ENCODE measurements at places on chromosomes 1 and 21. TPM values are rescaled to one million over a fixed set of nuclear protein-coding genes. Genes with fewer than 3 reads are reported as not detected.

- DNase-seq, result no peak
These were observed 815.6 kb upstream of the NEGR1 start for GRCh38 chr1:73097917-73098316.

DNA sequence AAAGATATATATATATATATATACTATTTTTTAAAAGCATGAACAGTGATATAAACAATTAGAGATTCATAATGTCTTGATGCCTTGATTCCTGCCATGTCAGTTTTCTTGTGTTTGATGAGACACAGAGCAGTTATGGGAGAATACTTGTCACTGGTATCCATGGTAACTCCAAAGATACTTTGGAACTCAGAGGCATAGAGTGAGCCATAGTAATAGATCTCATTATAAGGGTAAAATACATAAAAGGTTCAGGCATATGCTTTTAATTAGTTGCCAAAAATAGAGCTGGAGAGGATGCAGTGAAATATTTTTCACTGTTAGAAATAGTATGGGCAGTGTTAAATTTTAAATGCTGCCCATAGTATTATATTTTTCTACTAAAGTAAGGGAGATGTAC, 134.1 kb downstream of the SYT14 start:
- no peak for DNase-seq

GRCh38 chr1:218661411-218661810, 316.3 kb downstream of the TGFB2 start:
- no peak for DNase-seq

GRCh38 chr21:38361324-38361723, 104.5 kb downstream of the KCNJ15 start:
- no peak for DNase-seq

DNA sequence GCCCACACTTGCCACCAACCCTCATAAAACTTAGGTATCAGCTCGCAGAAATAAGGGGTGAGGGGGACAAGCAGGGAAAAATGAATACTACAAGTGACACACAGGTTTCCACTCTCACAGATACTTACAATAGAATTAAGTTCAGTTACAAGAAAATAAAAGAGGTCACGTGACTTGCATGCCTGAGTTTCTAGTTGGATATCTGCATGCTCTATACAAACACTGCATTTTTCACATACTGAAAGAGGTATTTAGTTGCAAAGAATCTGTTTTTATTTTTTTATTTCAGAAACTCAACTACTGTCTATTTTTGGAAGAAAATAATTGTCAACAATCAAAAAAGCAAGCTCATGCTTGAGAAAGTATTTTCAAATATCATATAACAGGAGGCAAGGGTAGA, 43.5 kb downstream of the DPYD start:
- no peak for DNase-seq

DNA sequence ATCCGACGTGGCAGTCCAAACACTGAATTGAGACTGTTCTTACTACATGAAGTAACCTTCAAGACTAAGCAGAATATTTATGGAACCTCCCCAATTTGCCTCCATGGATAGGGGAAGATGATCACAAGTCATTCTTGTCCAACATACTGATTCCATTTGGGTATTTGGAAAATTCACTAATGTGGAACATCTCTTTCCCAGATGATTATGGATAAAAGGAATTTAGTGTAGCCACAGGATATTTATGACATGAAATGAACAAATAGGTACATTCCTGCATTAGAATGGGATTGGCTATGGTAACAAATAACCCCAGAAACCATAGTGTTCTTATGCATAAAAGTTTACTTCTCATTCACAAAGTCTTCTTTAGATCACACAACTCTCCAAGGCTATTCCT, 40.2 kb upstream of the SGIP1 start:
- no peak for DNase-seq

GRCh38 chr1:241810769-241811405, 37.1 kb upstream of the EXO1 start:
- no peak for DNase-seq

GRCh38 chr21:41189150-41189745, 21.3 kb downstream of the BACE2 start:
- DNase-seq, result no peak

GRCh38 chr1:156491151-156491949, 9.2 kb downstream of the MEF2D start:
- no peak for DNase-seq

DNA sequence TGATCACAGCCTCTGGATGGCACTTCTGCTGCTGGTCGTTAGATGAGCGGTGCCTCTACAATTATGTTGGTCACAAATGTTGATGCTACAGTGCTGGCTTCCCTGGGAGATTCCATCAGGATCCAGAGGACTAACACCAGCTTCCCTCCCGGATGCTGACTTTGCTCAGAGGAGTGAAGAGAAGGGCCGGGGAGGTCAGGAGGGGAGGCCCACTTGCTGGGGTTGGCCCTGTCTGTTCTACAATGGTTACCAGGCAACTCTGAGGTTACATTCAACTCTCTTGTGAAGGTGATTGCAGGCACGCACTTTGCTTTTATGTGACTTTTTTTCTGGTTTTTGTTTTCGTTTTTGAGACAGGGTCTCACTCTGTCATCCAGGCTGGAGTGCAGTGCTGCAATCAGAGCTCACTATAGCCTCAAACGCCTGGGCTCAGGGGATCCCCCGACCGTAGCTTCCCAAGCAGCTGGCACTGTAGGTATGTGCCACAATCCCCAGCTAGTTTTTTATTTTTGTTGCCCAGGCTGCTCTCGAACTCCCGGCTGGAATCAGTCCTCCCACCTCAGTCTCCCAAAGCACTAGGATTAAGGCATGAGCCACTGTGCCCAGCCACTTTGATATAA, 112.5 kb downstream of the ADSS2 start:
- DNase-seq, result no peak

- no peak for DNase-seq
These were observed 37.5 kb downstream of the TRAPPC10 start for GRCh38 chr21:44049606-44050005.

DNA sequence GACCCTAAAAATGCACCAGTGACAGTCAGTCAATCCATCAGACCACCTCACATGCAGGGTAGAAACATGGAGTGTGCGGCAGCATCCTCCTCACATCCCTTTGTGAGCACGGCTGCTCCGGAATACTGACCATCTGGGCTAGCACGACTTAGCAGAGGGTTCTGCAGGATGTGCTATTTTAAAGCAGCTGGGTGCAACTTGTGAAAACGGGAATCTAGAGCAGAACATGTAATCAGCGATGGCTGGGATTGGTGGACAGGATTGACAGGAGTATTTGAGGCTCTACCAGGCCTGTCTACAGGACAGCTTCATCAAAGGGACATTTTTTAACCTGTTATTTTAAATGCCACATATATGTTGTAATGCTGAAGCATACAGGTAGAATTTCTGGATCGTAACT, 16.8 kb upstream of the PLEKHM2 start:
- no peak for DNase-seq

DNA sequence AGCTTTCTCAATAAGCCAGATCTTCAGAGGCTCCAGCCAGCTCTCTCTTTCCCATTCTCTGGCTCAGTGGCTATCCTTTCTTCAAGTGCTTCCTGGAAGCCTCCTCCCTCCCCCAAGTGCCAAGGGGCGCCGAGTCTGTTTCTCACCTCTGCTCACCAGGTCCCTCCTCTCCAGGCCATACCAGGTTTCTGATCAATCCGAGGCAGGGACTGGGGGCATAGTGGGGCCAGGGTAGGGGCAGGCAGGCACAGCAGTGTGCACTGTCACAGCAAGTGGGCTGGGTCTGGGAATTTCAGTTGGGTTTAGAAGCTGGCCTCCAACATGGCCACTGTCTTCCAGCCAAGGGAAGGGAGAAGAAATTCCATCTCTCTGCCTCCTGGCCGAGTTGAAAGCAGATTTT, 56.5 kb downstream of the NAV1 start:
- no peak for DNase-seq

DNA sequence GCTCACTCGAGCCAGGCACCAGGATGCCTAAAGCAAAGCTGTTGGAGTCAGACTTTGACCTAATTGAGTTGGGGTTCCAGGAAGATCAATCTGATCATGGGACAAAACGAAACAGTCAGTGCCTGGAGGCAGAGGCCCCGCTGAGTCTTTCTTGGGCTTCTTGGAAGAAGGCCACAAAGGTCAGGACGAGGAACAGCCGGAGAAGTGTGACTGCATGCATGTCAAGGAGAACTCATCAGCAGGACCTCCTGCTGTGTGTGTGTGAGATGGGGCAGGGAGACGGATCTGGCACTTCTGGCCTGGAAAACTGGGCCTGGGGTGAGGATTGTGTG, 190.8 kb downstream of the CAMTA1 start:
- DNase-seq, result no peak

- DNase-seq, result no peak
These were observed 116.8 kb downstream of the KAZN start for GRCh38 chr1:14715266-14715665.

DNA sequence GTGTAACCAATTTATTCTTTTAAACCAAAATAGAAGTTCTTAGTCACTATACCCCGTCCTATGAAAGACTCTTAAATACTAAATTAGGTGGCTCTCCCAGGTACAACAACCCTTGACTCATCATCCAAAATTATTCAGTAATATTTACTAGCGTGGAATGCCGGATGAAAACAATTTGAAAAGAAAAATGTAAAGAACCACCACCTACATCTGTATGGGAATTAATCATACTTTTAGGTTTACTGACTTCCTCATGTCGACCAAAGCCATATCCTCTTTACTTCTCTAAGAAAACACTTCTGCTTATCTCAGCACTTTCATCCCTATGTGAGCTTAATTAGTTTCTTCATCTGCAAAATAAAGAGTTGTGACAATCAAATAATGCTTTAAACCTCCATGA, 139.6 kb downstream of the AKT3 start:
- DNase-seq, result peak; percentile 88

The NECTIN4 gene
- 6.8 TPM for total RNA-seq

The FMO4 gene
- 0.98 TPM for total RNA-seq

The HENMT1 gene
- 1.1 TPM for total RNA-seq

The ACTN2 gene
- not detected for total RNA-seq

The S100A7 gene
- not detected for total RNA-seq

The NCMAP gene
- 1.8 TPM for total RNA-seq

The NPR1 gene
- 0.84 TPM for total RNA-seq
